ENCODE measurements at places on chromosomes 7 and 10.

DNA sequence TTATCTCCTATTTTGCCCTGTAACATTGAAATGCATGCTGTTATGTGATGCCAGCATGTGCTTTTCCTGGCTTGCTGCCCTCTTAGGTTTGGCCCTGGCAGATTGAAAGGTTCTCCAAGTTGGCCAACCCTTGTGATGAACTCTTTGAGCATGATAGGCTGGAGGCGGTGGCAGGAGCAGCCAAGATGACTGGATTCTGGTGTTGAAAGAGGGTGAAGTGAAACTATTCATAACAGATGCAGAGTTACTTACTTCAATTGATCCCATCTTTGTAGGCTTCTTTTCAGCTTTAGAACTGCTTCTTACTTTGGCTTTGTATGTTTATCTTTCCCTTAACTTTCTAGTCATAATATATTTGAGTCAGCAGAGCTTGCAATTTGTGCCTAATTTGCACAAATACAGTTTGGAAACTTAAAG is 57.6 kb downstream of the BICC1 start:
- DNase-seq: no peak

DNA sequence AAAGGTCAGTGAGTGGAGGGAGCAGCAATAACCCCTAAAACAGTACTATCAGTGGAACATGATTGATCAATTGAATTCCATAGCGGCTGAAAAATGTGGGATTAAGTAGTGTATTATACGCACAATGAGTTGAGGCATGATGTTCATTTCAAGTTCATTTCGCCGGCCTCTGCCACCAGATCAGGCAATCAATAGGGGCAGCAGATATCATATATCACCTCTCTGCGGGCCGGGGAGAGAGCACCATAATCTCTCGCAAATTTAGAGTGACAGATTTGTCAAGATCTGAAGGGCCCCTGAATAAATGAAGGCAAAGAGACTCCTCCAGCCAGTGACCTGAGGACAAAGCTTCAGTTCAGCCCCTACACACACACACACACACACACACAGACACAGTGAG is 58.5 kb downstream of the PAX2 start:
- no peak for DNase-seq

DNA sequence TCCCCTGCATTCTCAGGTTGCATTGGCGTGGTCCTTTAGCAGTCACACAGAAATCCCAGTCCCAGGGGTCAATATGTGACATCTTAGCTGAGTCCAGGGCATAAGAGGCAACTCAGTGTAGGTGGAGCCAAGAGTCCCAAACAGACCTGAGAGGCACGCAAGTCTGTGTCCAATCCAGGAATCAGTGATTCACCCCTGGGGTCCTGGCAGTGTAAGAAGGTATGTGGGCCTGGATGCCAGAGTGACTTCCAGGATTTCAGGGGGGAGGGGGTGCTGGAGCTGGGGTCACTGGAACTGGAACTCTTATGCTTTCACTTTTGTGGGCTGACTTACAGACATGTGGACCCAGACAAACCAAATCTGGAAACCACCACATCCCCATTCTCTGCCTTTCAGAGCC is 26.8 kb downstream of the FRMPD2 start:
- no peak for DNase-seq

GRCh38 chr7:84529480-84530205 is 335.1 kb upstream of the SEMA3A start:
- DNase-seq: no peak

DNA sequence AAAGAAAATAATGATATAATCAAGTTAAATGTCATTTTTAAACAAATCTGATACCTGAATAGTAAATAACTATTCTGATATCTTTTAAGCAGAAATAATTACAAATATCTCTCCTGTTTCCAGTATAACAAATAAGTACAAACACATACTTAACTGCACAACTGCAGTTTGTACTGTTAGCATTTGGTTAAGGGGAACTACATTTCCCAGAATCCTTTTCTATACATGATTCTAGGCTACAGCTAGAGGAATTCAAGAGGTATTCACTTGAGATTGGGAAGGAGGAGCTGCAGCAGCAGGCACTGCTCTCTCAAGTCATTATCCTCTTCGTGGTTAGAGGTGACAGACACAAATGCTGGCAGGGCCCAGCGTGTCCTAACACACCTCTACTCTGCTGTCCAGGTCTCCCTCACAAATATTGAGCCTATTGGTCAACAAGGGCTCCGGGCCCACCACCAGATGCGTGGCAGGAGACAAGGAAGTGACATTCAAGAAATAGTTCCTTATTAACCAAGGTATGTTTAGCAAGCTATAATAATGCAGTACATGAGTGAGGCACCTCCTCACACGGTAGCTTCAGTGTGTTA is 255.1 kb upstream of the MKLN1 start:
- DNase-seq: no peak

GRCh38 chr7:127536741-127537140 is 48.7 kb downstream of the GCC1 start:
- DNase-seq: no peak

GRCh38 chr7:139635526-139636302 is 112.2 kb downstream of the CLEC2L start:
- DNase-seq: no peak

DNA sequence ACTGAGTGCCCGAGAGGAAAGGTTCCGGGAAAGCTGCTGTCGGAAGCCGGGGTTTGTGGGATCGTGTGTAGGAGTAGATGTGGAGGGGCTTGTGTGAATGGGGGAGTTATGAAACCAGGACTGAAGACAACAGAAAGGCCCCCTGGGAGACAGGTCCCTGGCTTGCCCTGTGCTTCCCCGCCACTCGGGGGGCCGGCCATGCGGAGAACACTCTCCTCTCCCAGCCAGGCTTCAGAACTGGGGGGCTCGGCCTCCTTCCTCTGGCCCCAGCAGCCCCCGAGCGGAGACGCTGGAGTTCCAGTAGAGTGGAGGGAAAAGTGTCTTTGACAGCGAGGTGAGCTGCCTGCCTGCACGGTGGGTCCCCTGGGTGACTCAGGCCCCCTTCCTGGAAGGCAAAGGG is 185.0 kb downstream of the MGMT start:
- DNase-seq: no peak
